HFF-Myc (cell line): ENCODE measurements at places on chromosomes 1 and 21.

- DNase-seq = no peak
Observed at GRCh38 chr1:235056937-235057336, 71.7 kb downstream of the TOMM20 start.

DNA sequence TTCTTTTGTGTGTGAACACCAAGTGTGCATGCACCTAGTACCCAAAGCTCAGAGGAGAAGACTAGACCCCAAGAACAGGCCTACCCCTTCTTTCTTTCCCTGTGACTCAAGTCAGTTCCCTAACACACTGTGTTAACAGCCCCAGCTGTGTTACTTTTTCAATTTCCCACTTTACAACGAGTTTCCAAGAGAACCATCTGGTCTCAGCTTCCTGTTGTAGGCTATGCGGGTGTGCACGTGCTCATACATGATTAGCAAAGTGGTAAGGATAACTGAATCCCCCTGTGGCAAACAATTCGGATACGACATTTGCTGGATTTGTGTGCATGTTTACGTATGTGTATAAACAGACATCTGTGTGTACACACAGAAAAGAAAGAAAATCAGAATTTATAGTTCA is 17.9 kb downstream of the IFNAR2 start:
- no peak for DNase-seq

DNA sequence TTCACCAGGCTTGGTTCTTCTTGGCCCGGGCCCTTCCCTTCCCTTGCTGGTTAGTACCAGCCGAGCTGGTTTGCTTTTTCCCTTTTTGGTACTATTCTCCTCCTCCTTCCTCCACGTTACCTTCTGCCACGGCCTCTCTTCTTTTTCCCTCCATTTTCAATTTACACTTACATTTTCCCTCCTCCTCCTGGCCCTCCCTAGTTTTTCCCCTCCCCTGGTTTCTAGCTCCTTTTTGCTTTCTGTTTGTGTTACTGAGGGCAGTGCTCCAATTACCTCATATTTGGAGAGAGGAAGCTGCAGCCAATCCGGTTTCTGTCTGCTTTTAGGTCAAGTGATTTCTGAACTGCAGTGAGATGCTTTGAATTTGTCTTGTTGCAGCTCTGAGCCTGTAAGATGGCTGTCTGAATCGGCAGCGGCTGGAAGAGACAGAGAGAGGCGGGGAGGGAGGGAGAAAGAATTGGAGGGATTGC is 63.7 kb downstream of the MACF1 start:
- DNase-seq = peak; percentile 63

DNA sequence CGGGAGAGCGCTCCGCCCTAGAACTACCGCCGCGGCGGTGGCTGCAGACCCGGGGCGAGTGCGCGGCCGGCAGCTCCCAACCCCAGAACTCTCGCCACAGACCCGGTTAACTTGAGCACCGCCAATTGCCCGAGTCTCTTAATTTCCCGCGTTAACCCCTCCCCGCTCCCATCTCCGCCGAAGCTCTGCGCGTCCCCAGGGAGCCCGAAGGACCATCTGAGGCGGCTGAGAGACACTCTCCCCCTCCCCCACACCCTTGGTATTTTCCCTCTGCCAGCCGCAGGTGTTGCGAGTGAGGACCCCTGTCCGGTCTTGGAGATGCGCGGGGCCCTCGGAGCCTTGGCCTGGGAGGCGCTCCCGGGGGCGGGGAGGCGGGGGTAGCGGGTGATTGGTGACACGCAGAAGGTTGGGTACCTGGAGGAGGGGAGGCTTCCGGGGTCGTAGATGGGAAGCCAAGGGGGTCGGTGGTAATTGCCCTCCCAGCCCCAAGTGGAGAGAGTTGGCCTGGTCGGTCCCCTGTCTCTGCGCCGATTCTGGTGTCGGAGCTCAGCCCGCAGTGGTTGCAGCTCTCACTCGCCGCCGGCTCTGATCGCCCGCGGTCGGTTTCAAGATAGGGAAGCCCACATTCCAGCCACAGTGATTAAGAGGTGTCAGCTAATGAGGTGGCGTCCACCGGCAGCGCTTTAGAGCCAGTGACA is 858 bp upstream of the SUSD4 start:
- no peak for DNase-seq

DNA sequence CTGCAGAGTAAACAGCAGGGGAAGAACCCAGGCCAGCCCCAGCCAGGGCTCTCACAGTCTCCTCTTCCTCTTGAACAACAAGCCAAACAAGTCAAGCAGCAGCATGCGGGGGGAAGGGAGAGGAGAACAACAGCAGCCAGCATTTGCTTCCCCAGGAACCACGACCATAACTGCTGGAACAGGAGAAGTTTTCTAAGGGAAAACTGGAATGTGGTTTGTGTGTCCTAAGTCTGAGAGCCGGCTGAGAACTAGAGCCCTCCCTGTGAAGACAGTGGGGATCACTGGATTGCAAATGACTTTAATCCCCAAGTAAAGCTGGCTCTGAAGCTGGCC is 48.2 kb downstream of the COQ8A start:
- DNase-seq = no peak

DNA sequence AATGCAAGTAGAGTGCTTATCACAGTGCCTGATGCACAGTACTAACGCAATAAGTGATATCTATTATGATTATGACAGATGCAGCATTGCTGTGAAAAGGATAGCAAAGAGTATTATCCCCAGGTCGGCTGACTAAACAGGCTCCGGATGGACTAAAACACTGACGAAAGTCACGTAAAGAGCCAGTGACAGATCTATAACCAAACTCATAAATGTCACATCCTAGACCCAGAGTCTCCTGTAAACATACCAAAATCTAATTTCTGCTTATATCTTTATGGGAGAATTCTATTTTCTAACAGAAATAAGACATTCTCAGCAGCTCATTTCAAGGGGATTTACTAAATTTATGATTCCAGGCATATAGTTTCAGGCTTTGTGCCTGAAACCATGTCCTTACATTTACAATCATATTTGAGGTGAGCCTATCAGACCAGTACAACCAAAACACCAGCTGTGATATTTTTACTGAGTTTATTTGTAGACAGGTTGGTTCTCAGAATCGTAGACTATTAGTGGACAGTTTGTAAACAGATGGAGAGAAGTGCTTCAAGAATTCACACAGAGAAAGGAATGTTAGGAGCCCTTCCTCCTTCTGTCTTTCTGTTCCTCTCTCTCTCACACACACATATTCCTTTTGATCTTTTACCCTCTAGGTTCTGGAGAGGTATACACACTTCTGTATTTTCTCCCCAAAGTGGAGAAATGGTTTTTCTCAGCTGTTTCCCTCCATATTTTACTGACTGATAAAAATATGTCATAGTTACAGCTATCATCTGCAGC is 52.4 kb upstream of the WDR26 start:
- DNase-seq = no peak

- DNase-seq = no peak
Observed at GRCh38 chr1:184753608-184754475, 816 bp downstream of the EDEM3 start.

GRCh38 chr1:39692152-39693074 is 1.2 kb upstream of the HPCAL4 start:
- no peak for DNase-seq
